Hematopoietic multipotent progenitor cell (in vitro differentiated cells): ENCODE measurements at places on chromosomes 2 and 18. TPM values are rescaled to one million over a fixed set of nuclear protein-coding genes. Genes with fewer than 3 reads are reported as not detected.

DTNA gene
- under 0.01 TPM for total RNA-seq

GPR45 gene
- total RNA-seq, result not detected

TSPYL6 gene
- total RNA-seq, result under 0.01 TPM

TWIST2 gene
- total RNA-seq, result not detected

RAX gene
- not detected for total RNA-seq

ALK gene
- under 0.01 TPM for total RNA-seq
